ENCODE measurements at places on chromosomes 2 and 18. TPM values are rescaled to one million over a fixed set of nuclear protein-coding genes. Genes with fewer than 3 reads are reported as not detected.

The CTAGE1 gene
- not detected for polyA plus RNA-seq

- no peak for DNase-seq
Observed at GRCh38 chr2:189465076-189465475, 23.8 kb downstream of the WDR75 start.

The IL1R2 gene
- polyA plus RNA-seq: 0.31 TPM

DNA sequence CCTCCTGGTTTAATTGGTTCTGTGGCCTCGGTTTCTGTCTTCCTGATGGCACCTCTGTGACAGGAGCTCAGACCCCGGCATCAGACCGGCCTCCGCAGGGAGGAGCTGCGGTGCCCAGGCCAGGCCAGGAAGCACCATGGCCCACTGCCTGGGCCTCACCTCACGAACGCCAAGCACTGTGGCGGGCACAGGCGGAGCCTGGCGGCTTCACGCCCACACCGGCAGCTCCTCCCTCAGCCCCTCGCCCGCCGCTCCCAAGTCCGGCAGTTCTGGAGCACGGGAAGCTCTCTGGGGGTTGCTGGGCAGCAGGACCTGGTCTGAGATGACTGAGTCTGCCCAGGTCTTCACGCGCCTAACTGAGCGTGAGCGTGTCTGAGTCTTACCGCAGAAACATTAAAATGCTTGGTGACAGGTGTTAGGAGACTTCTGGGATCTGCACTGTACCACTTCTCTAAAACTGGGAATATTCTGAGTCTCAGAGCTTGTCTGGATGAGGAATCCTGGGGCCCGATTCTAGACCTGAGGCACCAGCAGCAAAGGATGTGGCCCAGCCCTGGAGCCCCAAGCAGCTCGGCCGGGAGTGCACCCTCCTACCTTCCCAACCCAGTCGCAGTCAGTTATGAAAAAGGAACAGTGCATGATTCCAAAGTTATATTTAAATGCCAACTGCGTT, 21.9 kb downstream of the RTP5 start:
- DNase-seq: no peak

GRCh38 chr2:241163601-241164118, 13.4 kb downstream of the PPP1R7 start:
- no peak for DNase-seq

DNA sequence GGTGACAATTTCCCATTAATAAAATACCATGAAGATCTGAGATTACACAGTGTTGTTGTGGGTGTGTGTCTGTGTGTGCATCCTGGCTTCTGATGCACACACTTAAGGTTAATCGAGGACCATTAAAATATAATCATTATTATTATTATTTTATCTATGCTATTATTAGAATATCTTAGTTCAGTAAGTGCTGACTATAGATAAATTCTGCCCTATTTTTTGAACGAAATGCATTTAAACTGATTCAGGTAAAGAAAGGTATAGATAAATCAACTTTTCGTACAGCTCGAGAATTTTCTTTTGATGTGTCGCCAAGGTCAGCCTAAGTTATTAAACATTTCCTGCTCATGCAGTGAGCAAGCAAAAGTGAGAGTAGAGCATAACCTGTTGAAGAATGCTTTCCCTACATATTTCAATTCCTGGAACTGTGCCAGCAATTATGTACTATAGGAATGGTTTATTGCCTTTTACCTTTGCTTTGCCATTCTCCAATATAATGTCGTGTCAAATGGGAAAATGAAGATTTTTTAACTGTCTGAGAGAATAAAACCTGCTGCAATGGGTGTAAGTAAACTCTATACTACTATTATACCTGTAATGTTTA, 25.8 kb downstream of the KCNJ3 start:
- DNase-seq: no peak

DNA sequence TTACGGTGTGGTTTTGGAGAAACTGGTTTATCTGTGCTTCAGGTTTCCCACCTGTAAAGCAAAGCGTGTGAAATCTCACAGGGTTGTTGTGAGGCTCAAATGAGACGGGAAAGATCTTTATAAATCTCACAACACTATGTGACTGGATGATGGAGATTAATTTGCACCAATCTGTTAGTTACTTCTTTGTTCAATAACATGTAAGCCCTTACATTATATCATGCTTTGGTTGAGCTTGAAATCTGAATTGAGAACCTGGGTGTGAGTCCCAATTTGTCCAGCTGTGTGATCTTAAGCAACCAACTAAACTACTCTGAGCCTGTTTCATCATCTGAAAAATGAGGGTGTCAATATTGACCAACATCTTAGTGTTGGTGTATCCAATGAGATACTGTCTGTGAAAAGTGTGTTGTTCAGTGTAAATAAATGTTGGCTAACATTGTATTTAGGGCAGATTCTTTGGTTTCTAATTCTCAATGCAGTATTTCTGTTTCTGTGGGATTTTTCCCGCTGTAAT, 741 bp upstream of the GCKR start:
- no peak for DNase-seq
